ENCODE measurements at places on chromosomes 16 and 17.

DNA sequence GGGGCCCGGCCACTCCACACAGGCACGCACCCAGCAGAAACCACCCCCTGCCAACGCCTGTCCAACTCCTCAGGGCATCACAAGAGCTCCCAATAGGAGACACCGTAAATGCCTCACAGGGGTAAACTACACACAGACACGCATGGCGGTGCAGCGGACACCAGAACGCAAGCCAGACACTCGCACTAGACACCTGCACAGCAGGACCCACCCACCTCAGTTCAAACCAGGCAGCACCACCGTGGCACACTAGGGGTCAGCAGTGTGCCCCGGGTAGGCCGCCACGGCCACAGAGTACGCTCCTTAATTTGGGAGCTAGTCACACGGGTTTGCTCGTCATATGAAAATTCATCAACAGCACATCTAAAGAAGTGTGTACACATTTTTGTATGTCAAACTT is 3.4 kb downstream of the SLC38A10 start:
- DNase-seq: peak; percentile 50

GRCh38 chr17:57279432-57279831 is 23.1 kb downstream of the MSI2 start:
- DNase-seq: no peak

- DNase-seq: no peak
Measured at GRCh38 chr16:87765473-87765775, 362 bp downstream of the KLHDC4 start.

- no peak for DNase-seq
Measured at GRCh38 chr16:56401482-56401881, 23.9 kb downstream of the AMFR start.

DNA sequence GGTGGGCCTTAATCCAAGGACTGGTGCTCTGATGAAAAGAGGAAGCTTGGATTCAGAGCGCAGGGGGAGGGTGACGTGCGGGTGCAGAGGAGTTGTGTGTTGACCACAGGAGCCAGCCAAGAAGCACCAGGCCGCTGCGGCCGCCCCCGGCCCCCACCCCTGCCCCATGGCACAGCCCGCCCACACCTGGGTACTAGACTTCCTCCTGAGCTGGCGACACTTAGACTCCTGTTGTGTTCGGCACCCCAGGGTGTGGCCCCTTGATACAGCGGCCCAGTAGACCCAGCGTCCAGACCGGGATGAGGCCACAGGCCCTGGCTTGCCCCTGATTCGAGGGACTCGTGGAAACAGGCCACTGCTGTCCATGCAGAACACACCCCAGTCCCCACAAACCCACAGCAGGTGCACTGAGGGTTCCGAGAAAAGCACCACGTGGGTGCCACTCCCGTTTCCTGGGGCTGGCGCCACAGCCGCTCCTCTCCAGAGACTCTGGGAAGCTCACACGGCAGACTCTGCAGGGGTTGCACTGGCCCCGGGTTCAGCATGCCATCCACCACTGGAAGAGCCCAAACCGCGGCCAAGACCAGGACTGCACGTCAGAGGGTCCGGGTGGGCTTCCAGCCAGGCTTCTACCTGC is 5.7 kb upstream of the SNAI3 start:
- DNase-seq: no peak

Data from activated CD4-positive, CD25-positive, alpha-beta regulatory T cell (primary cell).